ENCODE measurements at places on chromosomes 1 and 21. TPM values are rescaled to one million over a fixed set of nuclear protein-coding genes. Genes with fewer than 3 reads are reported as not detected.

Gene SLC22A15
- total RNA-seq, result not detected

Gene FCRL1
- total RNA-seq, result not detected

Gene B3GALT5
- 2.7 TPM for total RNA-seq

Gene G0S2
- 13.2 TPM for total RNA-seq

Gene TGFBR3
- total RNA-seq, result 170 TPM

Gene SEC16B
- total RNA-seq, result 11.1 TPM

Gene C21orf91
- total RNA-seq, result 21.5 TPM

DNA sequence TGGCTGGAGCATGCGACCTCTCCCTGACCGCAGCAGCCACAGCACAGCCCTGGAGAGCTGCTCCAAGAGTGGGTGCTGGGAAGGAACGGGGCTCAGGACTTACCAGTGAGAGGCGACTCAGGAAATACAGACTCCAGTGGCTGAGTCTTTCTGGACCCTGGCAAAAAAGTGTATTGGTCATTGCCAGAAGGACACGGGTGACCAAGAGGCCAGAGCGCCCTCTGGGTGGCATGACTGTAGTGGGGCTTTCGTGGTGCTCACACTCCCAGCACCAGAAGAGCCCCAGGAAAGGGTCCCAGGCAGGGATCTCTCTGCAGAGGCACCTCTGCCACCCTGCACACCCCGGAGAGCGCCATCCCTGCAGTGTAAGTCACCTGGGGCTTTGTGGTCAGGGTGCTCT, 8.9 kb upstream of the PRDM16 start:
- H3K4me1 ChIP-seq, result peaks cover 5% of the 10 kb centered on the region
- DNase-seq, result no peak
- no peak overlapping the region for H3K4me3 ChIP-seq
- no peak overlapping the region for H3K27ac ChIP-seq

- no peaks in the 10 kb centered on the region for H3K36me3 ChIP-seq
- H3K4me3 ChIP-seq, result no peak overlapping the region
- no peak overlapping the region for H3K27ac ChIP-seq
These were observed 253.2 kb upstream of the RRP15 start for GRCh38 chr1:218031901-218032300.

DNA sequence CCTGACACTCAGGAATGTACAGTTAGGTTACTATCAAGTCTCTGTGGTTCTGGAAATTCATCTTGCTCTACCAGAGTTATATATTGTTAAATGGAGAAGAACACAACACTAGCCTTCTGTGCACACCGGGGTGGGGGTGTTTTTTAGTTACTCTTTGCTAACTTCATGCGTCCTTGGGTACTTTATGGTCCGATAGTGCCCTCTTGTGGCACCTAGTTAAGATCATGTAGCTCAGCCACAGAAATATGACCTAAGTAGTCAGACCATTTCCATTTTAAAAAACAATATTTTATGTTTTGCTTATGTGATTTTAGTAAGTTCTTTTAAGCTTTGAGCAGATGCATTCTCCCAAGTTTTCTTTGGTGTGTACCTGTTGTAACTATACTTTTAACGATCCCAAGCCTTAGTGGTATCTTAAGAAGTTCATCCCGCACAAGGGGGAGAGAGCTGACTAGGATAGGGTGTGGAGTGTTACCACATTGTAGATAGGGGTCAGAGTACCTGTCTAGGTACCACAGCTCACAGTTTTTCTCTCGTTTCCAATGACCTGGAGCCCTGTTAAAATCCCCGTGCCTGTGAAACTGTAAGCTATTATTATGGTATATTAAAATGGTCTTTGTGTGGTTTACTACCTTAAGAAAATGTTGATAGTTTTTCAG, 20.6 kb upstream of the SH3D21 start:
- H3K27ac ChIP-seq, result peak overlapping the region; percentile 19
- peak; percentile 80 for DNase-seq
- H3K4me1 ChIP-seq, result no peaks in the 10 kb centered on the region
- no peaks in the 10 kb centered on the region for H3K27me3 ChIP-seq
- H3K4me3 ChIP-seq, result no peak overlapping the region

- no peaks in the 10 kb centered on the region for H3K36me3 ChIP-seq
- H3K4me3 ChIP-seq, result no peak overlapping the region
- no peaks in the 10 kb centered on the region for H3K27me3 ChIP-seq
- no peak for DNase-seq
These were observed 329.3 kb upstream of the PROX1 start for GRCh38 chr1:213658457-213658856.

DNA sequence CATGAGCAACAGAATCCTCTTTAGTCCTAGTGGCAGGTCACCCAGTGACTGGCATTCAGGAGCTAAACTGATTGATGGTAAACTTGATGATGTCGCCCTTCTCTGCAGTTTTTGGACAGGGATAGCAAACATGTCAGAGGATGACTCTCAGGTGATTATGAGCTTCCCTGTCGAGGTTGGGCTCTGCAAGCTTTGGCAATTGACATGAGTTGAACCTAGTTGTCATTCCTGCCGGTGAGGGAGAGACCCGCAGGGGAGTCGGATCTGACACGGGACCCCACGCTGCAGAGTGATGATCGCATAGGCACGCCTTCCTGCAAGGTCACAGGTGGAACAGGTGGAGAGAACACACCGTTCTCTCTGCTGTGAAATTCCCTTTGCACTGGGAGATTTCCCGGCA, 438.0 kb upstream of the VAMP3 start:
- H3K36me3 ChIP-seq, result no peaks in the 10 kb centered on the region
- DNase-seq, result no peak
- H3K4me1 ChIP-seq, result no peaks in the 10 kb centered on the region
- H3K27ac ChIP-seq, result no peak overlapping the region
- no peak overlapping the region for H3K4me3 ChIP-seq
- H3K27me3 ChIP-seq, result no peaks in the 10 kb centered on the region

GRCh38 chr1:20603504-20604464, 14.9 kb downstream of the CDA start:
- no peaks in the 10 kb centered on the region for H3K27me3 ChIP-seq
- H3K4me1 ChIP-seq, result no peaks in the 10 kb centered on the region

DNA sequence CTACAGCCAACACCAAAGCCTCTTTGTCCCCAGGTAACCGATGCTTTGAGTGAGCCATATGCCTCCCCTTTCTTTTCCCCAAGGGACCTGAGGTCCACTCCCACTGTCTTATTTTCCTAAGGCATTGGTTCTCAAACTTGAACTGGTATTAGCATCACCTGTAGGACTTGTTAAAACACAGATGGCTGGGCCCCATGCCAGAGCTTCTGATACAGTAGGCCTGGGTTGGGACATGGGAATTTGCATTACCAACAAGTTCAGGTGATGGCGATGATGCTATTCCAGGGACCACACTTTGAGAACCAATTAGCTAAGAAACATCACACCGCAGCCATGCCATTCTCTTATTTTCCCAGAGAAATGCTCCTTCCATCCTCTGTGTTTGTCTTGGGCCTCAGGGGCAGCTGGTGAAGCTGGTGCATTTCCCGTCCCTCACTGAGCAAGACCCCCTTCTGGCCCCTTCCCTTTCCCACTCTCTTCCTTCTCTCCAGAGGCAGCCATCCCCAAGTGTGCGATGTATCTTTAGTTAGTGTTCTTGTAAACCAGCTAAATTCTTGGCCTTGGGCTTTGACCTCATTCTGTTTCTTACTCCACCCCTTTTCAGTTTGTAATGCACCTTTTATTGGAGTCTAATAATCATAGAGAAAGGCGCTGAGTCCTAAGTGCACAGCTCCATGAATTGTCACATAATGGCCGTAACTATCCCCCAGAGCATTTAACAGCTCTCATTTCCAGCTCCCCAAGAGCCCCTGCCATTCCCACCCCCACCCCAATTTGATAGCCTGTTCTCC, 14.2 kb upstream of the TTC22 start:
- H3K36me3 ChIP-seq, result no peaks in the 10 kb centered on the region
- H3K27me3 ChIP-seq, result no peaks in the 10 kb centered on the region
- no peaks in the 10 kb centered on the region for H3K4me1 ChIP-seq
- no peak overlapping the region for H3K4me3 ChIP-seq
- no peak for DNase-seq
- H3K27ac ChIP-seq, result no peak overlapping the region

- no peak overlapping the region for H3K27ac ChIP-seq
- H3K4me3 ChIP-seq, result no peak overlapping the region
- DNase-seq, result no peak
- no peaks in the 10 kb centered on the region for H3K4me1 ChIP-seq
These were observed 104.1 kb downstream of the NR5A2 start for GRCh38 chr1:200131551-200132125.

GRCh38 chr1:14974361-14974760, 179.2 kb upstream of the TMEM51 start:
- DNase-seq, result no peak
- H3K27me3 ChIP-seq, result no peaks in the 10 kb centered on the region
- no peak overlapping the region for H3K4me3 ChIP-seq
- no peak overlapping the region for H3K27ac ChIP-seq
- H3K36me3 ChIP-seq, result no peaks in the 10 kb centered on the region
- no peaks in the 10 kb centered on the region for H3K4me1 ChIP-seq

DNA sequence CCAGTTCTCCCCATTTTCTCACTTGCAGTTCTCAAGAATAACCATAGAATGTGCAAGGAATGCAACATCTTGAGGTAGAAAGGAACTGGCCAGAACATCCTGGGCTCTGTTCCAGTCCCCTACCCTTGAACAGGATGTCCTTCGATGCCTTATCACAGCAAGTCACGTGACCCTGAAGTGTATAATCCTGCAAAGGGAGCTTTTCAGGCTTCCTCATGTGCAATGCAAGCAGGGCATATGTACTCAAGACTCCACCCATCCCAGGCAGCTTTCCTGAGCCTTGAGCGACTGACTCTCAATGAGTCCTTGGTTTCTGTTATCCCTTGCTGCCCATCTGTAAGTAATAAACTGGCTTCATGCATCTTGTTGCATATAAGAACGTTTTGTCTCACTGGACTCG, 311.0 kb downstream of the MRPL39 start:
- H3K4me3 ChIP-seq, result no peak overlapping the region
- no peaks in the 10 kb centered on the region for H3K27me3 ChIP-seq
- no peak overlapping the region for H3K27ac ChIP-seq
- DNase-seq, result no peak

GRCh38 chr1:6756457-6756856, 28.8 kb upstream of the CAMTA1 start:
- no peaks in the 10 kb centered on the region for H3K27me3 ChIP-seq
- no peak overlapping the region for H3K4me3 ChIP-seq
- H3K36me3 ChIP-seq, result no peaks in the 10 kb centered on the region
- DNase-seq, result no peak
- H3K4me1 ChIP-seq, result no peaks in the 10 kb centered on the region

DNA sequence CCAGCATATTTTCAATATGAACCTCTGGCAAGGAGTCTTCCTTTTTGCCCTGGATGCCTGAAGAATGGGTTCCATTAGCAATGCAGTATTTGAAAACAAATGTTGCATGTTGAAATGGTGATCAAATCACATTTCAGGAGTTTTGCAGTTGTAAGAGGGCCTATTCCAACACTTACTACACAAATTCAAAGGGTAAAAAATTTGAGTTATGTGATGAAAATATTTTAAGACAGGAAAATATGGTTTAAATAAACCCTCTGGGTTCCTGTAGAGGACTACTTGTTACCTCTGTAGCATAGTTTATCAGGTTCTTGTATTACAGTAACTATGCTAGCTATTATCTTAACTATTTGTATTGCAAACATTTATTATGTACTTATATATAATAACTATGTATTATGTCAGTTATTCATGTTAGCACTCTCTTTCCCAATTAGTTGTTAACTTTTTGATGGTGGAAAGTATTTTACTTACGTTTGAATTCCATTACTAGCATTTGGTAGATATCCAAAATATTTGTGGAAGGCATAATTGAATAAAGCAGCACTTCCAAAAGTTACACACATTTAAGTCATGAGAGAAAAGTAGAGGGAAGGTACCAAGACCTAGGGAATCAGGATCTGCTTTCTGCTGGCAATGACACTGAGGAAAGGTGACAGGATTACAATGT, 312.9 kb downstream of the GRIK1 start:
- H3K4me3 ChIP-seq, result no peak overlapping the region
- no peak for DNase-seq
- no peaks in the 10 kb centered on the region for H3K4me1 ChIP-seq
- H3K27ac ChIP-seq, result no peak overlapping the region
- no peaks in the 10 kb centered on the region for H3K27me3 ChIP-seq

GRCh38 chr1:205972491-205973168, 29.4 kb upstream of the SLC26A9 start:
- H3K27ac ChIP-seq, result no peak overlapping the region
- no peaks in the 10 kb centered on the region for H3K4me1 ChIP-seq
- H3K4me3 ChIP-seq, result no peak overlapping the region
- no peaks in the 10 kb centered on the region for H3K36me3 ChIP-seq

GRCh38 chr21:34630536-34631143, 15.7 kb upstream of the RCAN1 start:
- H3K4me3 ChIP-seq, result no peak overlapping the region
- no peaks in the 10 kb centered on the region for H3K4me1 ChIP-seq

GRCh38 chr1:208189183-208189582, 55.0 kb downstream of the PLXNA2 start:
- no peaks in the 10 kb centered on the region for H3K36me3 ChIP-seq
- DNase-seq, result no peak
- peaks cover 4% of the 10 kb centered on the region for H3K4me1 ChIP-seq
- no peak overlapping the region for H3K4me3 ChIP-seq
- peak overlapping the region; percentile 10 for H3K27ac ChIP-seq

DNA sequence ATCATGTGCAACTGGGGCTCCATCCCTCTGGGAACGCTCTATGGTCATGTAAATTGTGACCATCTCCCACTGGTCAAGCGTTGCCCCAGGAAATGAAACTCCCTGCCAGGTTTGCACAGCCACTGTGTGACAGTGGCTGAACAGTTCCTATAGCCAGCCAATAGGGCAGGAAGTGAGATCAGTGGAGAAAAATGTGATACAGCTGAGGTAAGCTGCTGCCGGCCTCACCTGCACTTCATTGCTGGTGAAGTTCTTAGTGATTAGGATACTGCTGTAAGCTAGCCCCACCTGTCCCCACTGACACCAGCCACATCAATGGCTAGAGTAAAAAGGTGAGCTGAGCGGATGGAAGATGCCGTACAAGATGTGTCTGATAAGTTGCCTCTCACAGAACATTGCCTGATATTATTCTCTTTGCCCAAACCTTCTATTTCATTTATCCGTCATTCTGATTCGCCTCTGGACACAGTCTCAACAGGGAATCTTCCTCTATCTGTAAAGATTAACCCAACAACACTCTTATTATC, 38.4 kb upstream of the CDC42BPA start:
- no peak for DNase-seq
- no peak overlapping the region for H3K4me3 ChIP-seq
- H3K27ac ChIP-seq, result no peak overlapping the region
- H3K27me3 ChIP-seq, result no peaks in the 10 kb centered on the region

- H3K4me1 ChIP-seq, result no peaks in the 10 kb centered on the region
- DNase-seq, result no peak
- no peak overlapping the region for H3K4me3 ChIP-seq
These were observed 133.9 kb upstream of the B3GALT2 start for GRCh38 chr1:193320270-193320669.
